ENCODE measurements at places on chromosomes 4 and X.

GRCh38 chr4:113534711-113535110 is 226.8 kb downstream of the CAMK2D start:
- DNase-seq, result no peak

GRCh38 chr4:111209706-111210105 is 586.8 kb upstream of the PITX2 start:
- no peak for DNase-seq

- peak; percentile 9 for DNase-seq
Observed at GRCh38 chr4:20251796-20252655, at the start of gene SLIT2. SLIT2 (plus strand) TSS chr4:20251905; CDS start chr4:20253816, 1,911 bp downstream.

- no peak for DNase-seq
Observed at GRCh38 chrX:114584375-114584943, 573 bp downstream of the HTR2C start.

GRCh38 chr4:53651156-53651735 is 60.0 kb upstream of the LNX1 start:
- no peak for DNase-seq

DNA sequence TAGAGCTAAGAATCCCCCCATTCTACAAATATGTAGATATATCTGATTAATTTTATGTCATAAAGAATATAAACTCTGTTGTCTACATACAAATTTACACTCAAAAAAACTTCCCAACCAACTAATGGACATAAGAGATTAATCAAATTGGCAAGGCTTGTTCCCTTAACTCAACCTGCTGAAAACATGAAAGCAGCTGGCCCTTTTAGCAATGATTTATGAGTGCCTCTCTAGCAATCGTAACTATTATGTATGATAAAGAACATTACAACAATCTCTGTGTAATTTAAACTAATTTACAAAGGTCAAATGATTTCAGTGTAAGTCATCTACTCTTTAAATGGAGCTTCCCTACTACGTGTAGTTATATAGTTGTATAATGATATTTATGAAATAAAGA is 83.1 kb upstream of the FTHL17 start:
- no peak for DNase-seq

GRCh38 chrX:13096728-13097127 is 52.3 kb upstream of the FAM9C start:
- DNase-seq, result no peak

GRCh38 chrX:42776195-42776594 is 1.8 kb downstream of the PPP1R2C start:
- DNase-seq, result no peak

DNA sequence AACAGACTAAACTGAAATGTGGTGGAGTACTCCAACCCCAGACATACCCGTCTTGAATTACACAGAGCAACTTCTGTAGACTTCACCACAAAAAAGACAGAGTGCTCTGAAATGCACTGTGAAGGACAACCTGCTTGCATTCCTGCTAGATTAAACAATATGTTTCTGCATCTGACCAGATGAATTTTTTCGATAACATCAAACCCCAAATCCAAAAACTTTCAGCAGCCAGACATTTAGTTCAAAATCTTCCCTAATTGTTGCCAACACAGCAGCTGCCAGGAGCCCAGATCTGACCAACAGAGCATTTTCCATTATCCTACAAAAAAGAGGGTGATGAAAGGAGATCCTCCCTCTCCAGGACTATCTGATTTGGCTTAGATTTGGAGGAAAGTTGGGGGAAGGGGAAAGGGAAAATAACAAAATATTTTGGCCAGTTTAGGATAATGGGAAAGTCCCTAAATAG is 356.5 kb downstream of the PDGFC start:
- DNase-seq, result no peak

GRCh38 chr4:40595981-40596380 is 33.7 kb downstream of the RBM47 start:
- DNase-seq, result no peak

- no peak for DNase-seq
Observed at GRCh38 chrX:150625097-150625496, 56.7 kb downstream of the MTM1 start.

DNA sequence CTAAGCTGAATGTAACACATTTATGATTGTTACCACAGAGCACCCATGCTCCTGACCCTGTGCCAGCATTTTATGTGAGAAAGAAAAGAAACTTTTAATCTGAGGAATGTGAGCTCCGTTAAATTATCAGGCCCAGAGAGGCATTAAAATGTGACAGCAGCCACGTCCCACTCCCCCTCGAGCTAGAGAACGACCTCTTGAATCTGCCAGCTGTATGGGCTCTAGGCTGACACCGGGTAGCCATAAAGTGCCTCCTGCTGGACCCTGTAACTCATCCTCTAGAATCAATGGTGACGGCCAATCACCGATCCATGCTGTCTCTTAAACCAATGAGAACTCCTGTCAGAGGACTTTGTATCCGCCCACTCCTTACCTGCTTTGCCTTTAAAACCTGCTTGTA is 110.2 kb upstream of the ADRA2C start:
- DNase-seq, result no peak

- DNase-seq, result peak; percentile 38
Observed at GRCh38 chrX:72100824-72101351, 30.8 kb downstream of the RTL5 start.

DNA sequence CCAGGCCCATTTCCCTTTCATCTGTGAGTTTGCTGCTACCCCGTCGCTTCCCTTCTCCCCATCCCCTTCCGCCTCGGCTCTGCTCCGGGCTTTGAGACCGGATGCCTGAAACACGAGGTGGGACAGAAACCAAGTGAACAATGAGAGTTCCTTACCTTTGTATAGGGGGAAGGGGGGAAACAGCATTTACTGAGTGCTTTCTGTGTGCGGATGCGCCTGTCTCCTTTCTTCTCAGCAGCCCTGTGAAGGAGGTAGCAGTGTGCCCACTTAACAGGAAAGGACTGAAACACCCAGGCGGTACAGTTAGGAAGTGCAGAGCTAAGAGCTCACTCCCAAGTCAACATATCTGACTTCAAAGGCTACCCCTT is 43.2 kb upstream of the TMSB15B start:
- peak; percentile 6 for DNase-seq

- DNase-seq, result no peak
Observed at GRCh38 chr4:137375111-137375850, 157.0 kb downstream of the PCDH18 start.

DNA sequence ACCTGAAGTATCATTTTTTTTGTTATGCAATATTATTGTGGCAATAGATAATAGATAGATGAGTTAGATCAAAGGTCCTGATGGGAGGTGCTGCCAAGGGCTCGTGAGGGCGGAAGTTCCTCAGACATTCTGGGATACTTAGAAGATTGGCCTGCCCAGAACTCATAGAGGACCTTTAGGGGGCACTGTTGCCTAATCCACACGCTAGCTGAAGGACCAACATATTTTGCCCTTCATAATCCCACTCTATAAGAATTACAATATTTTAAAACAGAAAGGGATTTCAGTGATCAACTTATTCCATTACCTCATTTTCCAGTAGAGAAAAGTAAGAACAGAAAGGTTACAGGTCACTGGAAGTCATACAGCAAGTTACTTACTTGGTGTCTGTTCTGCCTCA is 22.9 kb upstream of the COX7B2 start:
- no peak for DNase-seq

GRCh38 chr4:31106419-31106818 is 386.2 kb downstream of the PCDH7 start:
- DNase-seq, result no peak

DNA sequence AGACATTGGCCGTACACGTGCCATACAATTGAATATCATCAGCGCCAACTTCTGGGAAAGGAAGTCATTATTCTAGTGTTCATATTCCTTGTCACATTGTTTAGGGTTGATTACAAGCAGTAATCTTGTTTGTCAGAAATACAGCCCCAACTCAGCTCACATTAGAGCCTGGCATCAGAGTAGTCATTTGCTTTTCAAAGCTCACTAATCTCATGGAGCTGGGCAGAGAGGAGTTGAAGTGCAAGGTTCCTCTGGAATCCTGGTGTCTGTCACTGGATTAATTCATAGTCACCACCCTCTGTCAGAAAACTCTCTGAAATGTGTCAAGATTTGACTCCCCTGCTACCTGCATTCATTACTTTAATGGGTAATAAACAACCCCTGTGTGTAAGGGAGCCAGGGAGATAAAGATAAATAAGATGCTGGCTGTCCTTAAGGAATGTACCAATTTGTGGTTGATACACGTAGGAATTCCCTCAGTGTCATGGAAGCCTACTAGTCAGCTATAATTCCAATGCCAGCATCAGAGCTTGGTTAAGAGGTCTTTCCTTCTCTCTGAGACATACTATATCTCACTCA is 43.7 kb upstream of the S100G start:
- no peak for DNase-seq

DNA sequence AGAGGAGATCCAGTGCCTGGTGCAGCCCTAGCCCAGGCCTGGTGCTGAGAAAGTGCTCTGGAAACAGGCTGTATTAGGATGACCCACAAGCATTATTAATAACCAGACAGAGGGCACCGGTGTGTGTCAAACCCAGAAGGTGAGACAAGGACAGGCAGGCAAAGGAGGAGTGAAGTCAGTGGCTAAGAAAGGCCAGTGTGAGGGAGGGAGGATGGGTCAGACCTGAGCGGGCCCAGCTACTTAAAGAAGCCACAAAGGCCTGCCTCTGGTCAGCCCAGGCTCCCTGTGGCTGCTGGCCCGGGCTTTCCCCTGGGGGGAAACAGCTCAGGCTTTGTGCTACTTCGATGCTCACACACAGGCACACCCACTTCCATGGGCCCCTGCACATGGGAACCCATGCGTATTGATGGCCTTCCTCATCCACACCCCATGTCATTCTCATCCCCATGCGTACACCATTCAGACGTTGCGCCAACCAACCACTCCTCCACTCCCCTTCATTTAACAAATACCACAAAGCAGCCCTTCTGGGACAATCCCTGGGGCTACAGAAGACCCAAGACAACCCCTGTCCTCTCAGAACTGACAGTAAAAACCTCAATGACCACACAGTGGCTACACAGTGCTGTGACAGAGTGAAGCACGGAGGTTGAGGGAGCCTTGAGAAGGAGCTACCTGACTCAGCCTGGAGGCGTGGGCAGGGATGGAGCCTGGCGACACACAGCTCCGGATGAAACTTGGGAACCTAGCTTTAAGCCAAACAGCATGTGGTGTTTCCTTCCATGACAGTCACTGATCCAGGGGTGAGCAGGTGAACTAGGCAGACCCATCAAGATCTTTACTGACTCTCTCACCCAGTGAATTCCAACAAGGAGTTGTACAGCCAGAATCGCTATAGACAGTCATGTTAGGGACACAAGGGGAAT is 24.9 kb upstream of the MTM1 start:
- DNase-seq, result no peak

DNA sequence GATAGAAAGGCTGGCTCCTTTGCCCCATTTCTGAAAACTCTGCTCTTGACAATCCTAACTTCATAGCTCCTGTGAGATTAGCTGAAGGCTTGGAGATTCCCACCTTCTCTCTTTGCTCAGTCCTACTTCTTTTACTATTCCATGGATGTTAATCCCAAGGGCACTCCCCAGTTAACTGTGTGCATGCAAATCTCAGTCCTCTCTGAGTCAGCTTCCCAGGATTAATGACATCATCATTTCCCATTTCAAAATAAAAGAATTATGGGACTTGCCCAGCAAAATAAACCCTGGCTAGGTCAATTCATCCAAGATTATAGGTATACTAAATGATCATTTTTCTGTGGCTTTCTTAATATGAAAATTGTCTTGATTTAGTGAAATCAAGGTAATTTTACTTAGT is 328.6 kb upstream of the NR3C2 start:
- DNase-seq, result no peak

DNA sequence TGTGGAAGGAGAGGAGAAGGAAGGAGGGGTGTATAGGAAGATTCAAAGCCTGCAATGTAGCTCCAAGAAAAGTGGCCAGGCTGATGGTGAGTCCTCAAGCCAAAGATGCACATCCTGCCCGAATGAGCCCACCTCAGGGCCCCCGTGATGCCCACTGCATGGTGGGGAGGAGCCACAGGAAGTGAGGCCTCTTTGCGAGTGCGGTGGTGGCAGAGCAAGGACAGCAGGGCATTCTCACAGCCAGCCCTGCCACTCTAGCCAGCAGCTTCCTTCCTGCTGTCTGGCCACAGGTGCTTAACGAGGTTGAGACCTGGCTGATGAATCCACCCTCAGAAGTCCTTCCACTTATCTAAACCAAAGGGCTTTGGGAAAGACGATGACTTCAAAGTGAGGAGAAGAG is 55.8 kb downstream of the BCOR start:
- DNase-seq, result no peak

GRCh38 chrX:119895843-119896326 is at the start of gene AKAP14:
AKAP14 (plus strand) TSS chrX:119895893; CDS start chrX:119903224, 7,331 bp downstream.
- DNase-seq, result no peak

Measured in activated T-cell treated with anti-CD3 and anti-CD28 coated beads for 24 hours (primary cell).